ENCODE measurements at places on chromosomes 7 and 10.

DNA sequence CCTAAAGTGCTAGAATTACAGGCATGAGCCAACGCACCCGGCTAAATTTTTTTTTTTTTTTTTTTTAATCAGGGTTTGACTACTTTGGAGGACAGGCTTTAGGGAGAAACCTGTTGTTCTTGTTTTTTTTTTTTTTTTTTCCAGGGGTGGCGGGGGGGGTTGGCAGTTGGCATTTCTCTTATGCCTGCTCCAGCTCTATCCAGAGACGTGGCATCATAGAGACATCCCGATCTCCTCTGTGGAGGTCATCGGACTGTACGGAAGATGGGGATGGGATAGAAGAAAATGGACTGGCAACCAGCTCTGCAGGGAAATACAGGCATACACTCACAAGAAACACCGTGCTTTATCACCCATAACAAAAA is 130.8 kb downstream of the PRPF18 start:
- no peak for DNase-seq

DNA sequence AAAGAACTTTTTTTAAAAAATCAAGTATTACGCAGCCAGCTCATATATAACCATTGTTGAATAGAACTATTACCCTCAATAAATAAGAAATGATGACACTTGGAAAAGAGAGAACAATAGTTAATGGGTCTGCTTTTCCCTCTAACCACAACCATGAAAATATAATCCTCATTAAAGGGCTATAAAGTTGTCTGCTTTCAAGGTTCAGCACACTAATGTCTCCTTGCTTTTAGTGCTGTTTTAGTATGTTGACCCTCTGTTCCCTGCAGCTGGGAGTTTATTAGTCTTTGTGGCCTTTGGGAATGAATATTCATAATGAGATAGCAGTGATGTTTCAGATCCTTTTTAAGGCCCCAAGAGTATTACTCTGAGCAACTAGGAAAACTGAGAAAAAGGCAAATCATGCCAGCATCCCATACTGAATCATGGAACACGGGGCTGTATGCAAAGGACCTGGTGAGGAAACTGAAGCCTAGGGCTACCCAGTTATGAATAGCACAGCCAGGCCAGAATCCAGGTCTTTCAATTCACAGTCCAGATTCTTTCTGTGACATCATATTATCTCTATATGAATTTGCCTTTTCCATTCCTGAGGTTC is 332.0 kb upstream of the LRGUK start:
- peak; percentile 21 for DNase-seq

DNA sequence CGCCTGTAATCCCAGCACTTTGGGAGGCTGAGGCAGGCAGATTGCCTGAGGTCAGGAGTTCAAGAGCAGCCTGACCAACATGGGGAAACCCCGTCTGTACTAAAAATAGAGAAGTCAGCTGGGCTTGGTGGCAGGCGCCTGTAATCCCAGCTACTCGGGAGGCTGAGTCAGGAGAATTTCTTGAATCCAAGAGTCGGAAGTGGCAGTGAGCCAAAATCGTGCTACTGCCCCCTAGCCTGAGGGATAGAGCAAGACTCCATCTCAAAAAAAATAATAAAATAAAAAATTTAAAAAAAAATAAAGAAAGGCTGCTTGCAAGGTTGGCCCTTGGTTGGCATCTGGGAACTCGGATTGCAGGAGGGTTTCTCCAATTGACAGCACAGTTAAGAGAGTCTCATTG is 221.6 kb downstream of the DGKI start:
- DNase-seq: peak; percentile 45

GRCh38 chr7:37674531-37674930 is 9.0 kb upstream of the GPR141 start:
- DNase-seq: no peak

DNA sequence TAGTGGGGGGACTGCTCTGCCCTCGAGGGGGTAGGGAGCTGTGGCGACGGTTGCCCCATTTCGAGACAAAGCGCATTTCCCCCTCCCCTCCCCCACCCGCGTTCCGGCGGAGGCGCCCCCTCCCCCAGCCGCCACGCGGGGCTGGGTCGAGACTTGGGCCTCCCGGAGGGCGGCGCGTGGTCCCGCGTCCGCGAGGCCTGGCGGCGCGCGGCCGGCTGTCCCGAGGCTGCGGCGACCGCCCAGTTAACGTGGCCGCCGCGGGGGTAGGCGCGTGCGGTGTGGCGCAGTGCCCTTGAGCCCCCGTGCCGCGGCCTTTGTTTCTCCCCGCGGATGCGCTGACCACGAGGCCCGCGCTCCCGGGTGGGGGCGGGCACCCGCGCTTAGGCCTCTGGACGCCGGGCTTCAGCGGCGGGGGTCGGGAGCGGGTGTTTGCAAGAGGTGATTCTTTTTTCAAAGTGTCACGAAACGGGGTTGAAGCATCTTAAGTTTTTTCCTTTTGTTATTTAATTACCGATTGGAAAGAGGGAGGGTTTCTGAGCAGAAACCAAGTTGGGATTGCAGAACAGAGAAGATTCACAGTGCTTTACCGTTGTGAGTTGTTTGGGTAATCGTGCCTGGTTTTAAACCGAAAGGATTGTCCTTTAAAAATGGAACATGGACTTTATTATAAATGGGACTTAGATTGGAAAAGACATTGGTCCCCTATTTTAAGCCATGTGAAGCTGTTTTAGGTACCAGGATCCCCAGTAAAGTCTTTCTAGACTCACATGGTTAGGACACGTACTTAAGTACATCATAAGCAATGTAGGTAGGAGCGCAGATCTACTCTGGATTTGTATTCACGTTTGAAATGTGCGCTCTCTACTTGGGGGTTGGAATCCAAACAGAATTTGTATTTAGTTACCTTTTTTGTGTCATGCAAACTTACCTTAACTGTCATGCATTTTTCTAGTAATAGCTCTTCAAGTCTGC is 760 bp downstream of the CBX3 start:
- DNase-seq: peak; percentile 39

DNA sequence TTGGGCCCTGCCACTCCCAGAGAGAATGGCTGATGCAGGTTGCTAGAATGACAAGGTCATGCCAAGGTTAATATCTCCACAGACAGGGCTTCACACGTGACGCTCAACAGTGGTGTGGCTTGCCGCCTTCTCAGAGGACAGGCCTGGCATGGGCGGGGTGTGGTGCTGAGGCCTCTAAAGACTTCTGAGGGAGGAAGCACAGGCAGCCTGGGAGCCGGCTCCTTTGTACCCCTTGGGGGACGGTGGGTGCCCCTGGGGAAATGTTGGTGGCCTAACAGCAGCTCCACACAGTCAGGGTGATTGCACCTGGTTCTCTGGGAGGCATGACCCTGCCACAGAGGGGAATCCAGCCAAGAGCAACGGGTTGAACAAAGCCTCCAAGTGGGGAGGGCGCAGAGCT is 115.1 kb downstream of the PKD1L1 start:
- DNase-seq: no peak

- no peak for DNase-seq
Measured at GRCh38 chr10:128017822-128018221, 108.4 kb downstream of the MKI67 start.

DNA sequence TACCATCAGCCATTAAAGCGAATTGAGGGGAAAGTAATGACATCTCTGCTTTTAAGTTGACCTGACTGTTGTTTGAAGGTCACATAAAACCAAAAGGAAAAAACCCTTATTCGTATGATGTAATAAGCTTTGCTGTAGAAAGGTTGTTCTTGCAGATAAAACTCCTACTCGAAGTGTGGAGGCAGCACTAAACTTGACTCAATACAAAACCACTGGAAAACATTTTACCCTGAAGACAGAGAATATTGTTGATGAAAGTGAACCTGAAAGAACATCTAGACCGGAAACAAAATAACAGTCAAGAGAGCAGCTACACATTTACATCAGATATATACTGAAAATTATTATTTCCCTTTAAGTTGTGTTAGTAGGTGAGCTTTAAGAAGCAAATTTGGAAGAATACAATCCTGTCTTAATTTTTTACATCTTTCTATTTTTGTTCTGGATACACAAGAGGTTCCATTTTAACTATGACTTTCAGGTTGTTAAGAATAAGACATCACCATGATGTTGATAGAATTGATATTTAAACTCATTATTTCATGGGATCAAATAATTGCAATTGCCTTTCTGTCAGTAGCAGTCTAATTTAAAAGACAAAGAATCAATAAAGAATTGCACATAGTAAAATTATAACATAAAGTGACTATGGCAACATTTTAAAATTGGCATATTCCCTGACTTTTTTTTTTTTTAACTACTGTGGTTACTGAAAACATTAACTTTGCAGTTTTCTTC is 6.4 kb downstream of the ETV1 start:
- peak; percentile 18 for DNase-seq

DNA sequence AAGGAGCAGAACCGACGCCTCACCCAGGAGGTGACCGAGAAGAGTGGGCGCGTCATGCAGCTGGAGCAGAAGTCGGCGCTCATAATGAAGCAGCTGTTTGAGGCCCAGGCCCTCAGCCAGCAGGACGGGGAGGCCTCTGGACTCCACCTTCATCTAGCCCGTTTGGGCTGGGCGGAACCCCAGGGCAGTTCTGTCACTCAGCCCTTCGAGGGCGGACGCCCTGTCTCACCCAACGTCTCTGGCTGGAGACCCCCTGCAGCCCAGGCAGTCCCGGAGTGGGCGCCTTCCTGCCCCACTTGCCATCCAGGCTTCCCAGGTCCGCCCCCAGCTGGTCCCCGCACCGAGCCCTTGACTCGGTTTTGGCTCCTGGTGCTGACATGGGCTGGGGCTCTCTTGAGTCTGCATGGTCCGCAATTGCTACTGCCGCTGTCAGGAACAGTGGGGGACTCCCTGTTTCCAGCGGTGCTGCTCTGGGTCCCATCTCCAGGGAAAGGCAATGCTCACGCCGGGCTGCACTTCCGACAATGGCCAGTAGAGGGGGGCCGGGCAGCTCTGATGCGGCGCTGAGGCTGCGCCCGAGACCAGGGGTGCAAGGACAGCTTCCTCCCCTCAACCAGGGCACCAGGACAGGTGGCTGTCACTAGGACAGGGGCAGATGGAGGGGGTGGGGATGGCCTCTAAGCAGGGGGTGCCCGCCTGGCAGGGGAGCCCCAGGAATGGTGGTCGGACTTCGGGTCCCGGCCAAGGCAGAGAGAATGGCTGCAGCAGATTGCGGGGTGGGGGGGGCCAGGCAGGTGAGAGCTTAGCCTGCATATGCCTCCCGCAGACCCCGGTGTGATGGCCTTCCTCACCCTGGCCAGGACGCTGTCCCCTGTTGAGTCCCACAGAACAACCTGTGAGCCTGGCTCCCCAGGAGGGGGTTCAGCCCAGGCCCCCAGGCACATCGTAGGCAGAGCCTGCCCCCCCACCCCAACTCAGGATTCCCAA is 71.2 kb upstream of the KCTD7 start:
- DNase-seq: peak; percentile 43

DNA sequence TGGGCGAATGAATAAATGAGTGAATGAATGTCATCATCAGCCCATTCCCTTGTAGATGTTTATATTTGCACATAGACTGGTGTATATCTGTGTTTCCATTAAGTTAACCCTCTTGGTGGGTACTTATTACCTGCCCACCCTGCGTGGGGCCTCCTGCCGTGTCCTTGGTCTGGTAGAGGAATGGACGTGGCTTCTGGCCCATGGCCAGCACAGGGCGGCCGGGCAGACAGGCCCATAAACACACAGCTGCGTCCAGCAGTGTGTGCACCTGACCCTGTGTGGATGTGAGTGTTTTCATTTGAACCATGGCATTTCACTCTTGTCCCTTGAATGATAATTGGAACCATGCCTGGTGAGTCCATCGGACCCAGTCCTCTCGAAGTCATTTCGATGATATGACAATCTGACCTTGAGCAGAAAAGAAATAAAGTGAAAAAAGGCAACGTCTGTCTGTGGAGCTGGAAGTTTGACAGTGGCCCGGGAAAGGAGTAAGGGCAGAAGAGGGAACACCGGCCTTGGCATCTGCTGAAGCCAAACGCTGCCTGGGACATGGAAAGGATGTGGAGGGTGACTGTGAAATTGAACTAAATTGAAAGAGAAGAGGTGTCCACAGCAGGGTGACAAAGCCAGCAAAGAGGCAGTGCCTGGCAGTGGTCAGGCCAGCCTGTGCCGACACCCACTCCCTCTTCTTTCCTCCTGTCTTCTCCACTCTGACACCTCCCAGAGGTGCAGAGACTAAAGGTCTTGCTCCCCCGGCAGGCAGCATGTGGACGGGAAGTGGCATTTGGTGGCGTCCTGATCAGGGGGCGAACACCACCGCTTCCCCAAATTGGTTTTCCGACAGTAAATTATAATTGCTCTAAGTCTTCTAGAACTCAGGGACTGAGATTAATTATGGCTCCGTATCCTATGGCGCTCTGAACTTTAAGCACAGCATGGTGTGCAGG is 199.0 kb upstream of the ZMIZ1 start:
- no peak for DNase-seq

DNA sequence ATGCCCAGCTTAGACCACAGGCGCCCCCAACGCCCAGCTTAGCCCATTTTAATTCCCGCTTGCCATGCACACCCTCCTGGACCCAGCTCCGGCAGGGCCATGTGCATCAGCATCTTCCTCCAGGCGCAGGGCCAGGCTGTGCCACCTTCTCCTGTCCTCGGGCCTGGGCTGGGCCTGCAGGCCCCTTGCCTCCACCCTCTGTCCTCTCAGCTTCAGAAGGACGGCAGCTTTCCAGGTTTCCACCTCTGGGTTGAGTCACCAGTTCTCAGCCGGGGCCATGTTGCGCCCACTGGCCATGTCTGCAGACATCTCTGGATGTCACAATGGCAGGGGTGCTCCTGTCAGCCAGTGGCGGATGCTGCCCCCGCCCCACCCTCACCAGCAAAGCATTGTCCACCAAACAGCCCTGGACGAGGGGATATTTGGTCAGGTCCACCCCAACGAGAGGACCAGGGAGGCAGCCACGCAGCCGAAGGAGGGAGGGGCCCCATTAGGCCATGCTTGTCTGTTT is 59.1 kb upstream of the NKX6-2 start:
- no peak for DNase-seq

DNA sequence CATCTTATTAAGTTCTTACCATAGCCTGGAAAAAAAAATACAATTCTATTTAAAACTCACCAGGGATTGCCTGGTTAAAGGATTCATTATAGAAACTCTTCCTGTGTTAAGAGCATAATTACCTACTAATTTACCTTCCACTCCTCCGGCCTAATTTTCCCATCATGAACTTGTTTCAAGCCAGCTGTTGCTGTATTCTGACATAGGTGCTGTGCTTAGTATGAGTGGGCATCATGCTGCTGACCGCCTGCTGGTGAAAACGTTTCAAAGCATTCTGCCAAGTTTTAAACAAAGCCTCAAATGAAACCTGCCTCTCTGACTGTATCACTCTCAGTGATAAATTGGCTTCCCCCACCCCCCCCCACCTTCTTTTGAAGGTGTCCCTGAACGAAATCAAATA is 47.8 kb upstream of the KCNMA1 start:
- DNase-seq: no peak

- DNase-seq: peak; percentile 33
Measured at GRCh38 chr7:131108212-131108940, 219.3 kb upstream of the MKLN1 start.

GRCh38 chr10:26881600-26882331 is 21.0 kb upstream of the ABI1 start:
- DNase-seq: peak; percentile 78
